ENCODE measurements at places on chromosomes 12 and 14.
A peak's percentile ranks its signal among the peaks of the same experiment; 100 is the strongest.

- no peak for DNase-seq
These were observed 668.1 kb downstream of the SLC16A7 start for GRCh38 chr12:60263836-60264493.

- DNase-seq, result no peak
These were observed 122.0 kb upstream of the SEL1L start for GRCh38 chr14:81655423-81656314.

DNA sequence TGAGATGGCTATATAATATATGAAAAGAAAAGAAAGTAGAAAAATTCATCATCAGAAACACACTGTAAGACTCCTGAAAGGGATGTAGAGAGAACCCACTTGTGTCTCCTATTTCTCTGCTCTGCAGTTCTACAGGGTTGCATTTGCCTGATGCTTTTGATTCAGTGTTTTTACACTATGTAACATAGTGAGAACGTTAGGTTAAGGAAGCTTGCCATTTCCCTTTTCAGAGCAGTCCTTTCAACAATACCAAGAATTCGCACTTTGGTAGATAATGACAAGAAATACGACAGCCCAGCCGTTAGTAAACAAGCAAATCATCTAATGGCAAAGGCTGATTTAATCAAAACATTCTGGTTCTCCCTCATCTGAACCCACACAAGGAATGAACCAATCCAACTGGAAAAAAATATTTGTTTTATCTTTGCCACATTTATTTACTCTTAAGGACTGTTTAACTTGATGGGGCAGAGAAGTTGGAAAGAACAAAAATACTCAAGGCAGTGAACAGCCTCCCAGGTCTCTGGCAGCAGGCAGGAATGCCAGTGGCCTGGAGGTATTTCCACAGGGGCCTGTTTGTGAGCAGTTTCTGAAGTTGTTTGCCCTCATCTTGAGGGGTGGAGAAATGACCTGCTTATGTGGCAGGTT is 30.8 kb upstream of the SOCS2 start:
- DNase-seq, result no peak

- DNase-seq, result no peak
These were observed 146.5 kb upstream of the MYL2 start for GRCh38 chr12:111066744-111067437.

- DNase-seq, result peak; percentile 78
These were observed 10.5 kb upstream of the JPH4 start for GRCh38 chr14:23588884-23589598.

DNA sequence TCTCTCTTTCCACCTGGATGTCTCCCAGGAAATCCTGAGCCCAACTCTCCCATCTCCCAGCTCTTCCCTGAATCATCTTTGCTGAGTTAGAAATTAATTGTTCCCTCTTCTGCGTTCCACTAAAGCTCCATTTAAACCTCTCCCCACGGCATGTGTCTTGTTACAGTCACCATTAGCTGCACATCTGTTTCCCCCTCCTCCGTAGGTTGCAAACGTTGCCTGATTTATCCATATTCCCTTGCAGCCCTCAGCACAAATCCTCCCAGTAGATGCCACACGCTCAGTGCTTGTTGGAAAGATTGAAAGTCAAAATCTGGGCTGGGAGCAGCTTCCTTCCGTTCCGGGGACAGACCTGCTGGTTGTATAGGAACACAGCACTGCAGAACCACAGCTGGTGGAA is 90.4 kb downstream of the SLC24A4 start:
- DNase-seq, result no peak

GRCh38 chr14:101200008-101200649 is 296.6 kb upstream of the RTL1 start:
- no peak for DNase-seq
